ENCODE measurements at places on chromosomes 16 and 17. TPM values are rescaled to one million over a fixed set of nuclear protein-coding genes. Genes with fewer than 3 reads are reported as not detected.

MMP28 gene
- 0.15 TPM for polyA plus RNA-seq

CSH1 gene
- polyA plus RNA-seq: not detected

KRTAP4-3 gene
- not detected for polyA plus RNA-seq

SMIM36 gene
- not detected for polyA plus RNA-seq

RAB37 gene
- 0.16 TPM for polyA plus RNA-seq

KRTAP9-2 gene
- polyA plus RNA-seq: not detected

ORC6 gene
- 6.6 TPM for polyA plus RNA-seq

CACNG3 gene
- not detected for polyA plus RNA-seq

KRT40 gene
- not detected for polyA plus RNA-seq

KLHL10 gene
- polyA plus RNA-seq: 0.06 TPM

SLFN11 gene
- 53.3 TPM for polyA plus RNA-seq

ALOX12B gene
- polyA plus RNA-seq: not detected

BCL6B gene
- 0.02 TPM for polyA plus RNA-seq

GPR179 gene
- not detected for polyA plus RNA-seq

DPEP3 gene
- polyA plus RNA-seq: not detected

CARD14 gene
- not detected for polyA plus RNA-seq

RASD1 gene
- polyA plus RNA-seq: 0.55 TPM

QPRT gene
- 16.0 TPM for polyA plus RNA-seq

KRT33A gene
- not detected for polyA plus RNA-seq

CHST5 gene
- not detected for polyA plus RNA-seq

MYCBPAP gene
- polyA plus RNA-seq: 0.17 TPM

ST6GALNAC1 gene
- not detected for polyA plus RNA-seq

LGALS9C gene
- polyA plus RNA-seq: not detected

SLC52A1 gene
- polyA plus RNA-seq: not detected

CD7 gene
- 0.11 TPM for polyA plus RNA-seq

IGF2BP1 gene
- 9.9 TPM for polyA plus RNA-seq

SYCE1L gene
- 0.15 TPM for polyA plus RNA-seq

SPNS2 gene
- polyA plus RNA-seq: not detected

KRT39 gene
- not detected for polyA plus RNA-seq

INTS2 gene
- 7.6 TPM for polyA plus RNA-seq

SEZ6L2 gene
- 5.0 TPM for polyA plus RNA-seq

ASB16 gene
- polyA plus RNA-seq: not detected

OR3A1 gene
- polyA plus RNA-seq: not detected

Data from AG04450 (cell line).